ENCODE measurements at places on chromosomes 4 and X.

DNA sequence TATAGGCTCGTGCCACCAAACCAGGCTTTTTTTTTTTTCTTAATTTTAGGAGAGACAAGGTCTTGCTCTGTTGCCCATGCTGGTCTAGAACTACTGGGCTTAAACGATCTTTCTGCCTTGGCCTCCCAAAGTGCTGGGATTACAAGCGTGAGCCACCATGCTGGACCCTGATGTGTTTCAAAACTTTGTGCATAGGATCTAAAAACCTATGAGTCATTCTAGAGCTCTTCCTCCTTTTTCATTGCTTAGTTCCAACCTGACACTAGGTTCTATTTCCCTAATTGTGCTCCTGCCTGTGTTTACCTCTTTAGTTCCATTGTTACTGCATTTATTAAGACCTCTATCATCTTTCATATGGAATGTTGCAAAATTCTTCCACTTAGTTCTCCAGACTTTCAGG, 57.3 kb downstream of the HPGD start:
- DNase-seq, result no peak

DNA sequence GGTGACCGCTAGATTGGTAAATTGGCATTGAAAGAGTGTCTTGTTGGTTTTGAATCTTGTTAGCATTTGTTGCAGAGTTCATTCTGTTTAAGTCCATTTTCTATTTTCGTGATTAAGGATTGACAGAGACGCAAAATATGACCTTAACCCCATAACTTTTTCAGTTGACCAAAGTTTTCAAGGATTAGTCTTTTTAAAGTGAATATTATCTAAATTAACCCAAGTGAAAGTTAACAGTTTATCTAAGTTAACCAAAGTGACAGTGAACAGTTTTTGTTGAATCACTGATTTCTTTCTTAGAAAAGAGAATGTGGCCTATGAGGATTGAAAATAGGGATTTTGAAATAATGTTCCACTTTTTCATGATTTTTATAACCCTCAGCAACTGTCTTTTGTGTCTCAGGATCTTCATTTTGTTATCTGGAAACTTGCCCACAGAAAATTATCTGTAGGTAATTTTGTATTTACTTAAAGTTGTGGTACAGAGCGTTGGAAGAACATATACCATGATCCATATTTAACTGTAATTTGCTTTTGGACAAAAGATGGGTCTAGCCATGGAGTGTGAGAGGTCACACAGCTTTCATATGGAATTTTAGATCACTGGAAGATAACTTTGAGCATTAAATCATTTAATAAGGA, 3.3 kb downstream of the CPEB2 start:
- DNase-seq, result no peak

DNA sequence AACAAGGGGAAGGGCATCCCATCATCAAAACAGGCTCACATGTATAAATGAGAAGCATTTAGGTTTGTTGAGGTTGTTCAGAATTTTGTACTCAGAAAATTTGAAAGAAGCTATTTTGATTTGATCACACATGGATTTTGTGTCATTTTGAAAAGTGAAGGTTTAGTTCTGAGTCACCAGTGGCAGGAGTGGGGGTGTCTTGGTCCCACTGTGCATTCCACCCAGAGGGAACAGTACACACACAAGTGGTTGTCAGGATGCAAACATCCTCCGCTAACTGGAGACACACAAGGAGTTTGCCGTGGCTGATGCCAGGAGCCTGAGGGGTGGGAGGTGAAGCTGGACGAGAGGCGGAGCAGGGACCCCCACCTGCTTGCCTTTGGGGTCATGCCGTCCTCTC, 198.2 kb upstream of the PSAPL1 start:
- no peak for DNase-seq

- DNase-seq, result no peak
These were observed 704.4 kb upstream of the AMOT start for GRCh38 chrX:113545040-113545439.

GRCh38 chr4:143700416-143701352, at the start of gene FREM3:
FREM3 (minus strand) TSS chr4:143700675; CDS start chr4:143700675, 0 bp downstream.
- peak; percentile 27 for DNase-seq

DNA sequence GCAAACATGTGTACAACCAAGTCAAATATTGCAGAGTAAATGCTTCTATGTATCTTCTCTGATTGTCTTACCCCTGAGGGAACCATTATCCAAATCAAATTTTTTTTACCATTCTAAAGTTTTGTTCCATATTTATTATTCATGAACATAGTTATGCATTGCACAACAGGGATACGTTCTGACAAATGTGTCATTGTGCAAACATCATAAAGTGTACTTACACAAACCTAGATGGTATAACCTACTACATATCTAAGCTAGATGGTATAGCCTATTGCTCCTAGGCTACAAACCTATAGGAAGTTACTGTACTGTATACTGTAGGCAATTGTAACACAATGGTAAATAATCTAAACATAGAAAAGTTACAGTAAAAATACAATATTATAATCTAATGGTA, 23.4 kb downstream of the BEX3 start:
- no peak for DNase-seq

GRCh38 chr4:180528003-180528402, 1715.2 kb upstream of the TENM3 start:
- no peak for DNase-seq

- DNase-seq, result no peak
These were observed 24.4 kb upstream of the LHFPL1 start for GRCh38 chrX:112704187-112704586.

GRCh38 chr4:15186806-15187205, 184.5 kb downstream of the CPEB2 start:
- no peak for DNase-seq

DNA sequence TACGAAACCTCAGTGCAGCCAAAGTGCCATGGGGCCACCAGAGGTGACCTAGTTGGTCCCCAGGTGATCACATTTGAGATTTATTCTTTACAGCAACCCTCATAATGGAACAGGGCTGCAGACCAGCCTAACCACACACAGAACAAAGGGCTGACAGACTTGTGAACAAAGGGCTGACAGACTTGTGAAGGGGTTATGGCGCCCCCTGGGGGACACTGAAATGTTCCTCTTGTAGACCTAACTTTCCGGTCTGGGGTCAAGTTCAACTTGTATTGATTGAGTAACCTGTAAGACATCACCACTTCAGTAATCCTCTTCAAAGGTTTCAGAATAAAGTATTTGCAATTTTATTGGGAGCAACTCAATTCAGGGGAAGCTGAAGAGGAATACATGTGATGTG, 175.9 kb upstream of the RPS6KA3 start:
- DNase-seq, result peak; percentile 62

DNA sequence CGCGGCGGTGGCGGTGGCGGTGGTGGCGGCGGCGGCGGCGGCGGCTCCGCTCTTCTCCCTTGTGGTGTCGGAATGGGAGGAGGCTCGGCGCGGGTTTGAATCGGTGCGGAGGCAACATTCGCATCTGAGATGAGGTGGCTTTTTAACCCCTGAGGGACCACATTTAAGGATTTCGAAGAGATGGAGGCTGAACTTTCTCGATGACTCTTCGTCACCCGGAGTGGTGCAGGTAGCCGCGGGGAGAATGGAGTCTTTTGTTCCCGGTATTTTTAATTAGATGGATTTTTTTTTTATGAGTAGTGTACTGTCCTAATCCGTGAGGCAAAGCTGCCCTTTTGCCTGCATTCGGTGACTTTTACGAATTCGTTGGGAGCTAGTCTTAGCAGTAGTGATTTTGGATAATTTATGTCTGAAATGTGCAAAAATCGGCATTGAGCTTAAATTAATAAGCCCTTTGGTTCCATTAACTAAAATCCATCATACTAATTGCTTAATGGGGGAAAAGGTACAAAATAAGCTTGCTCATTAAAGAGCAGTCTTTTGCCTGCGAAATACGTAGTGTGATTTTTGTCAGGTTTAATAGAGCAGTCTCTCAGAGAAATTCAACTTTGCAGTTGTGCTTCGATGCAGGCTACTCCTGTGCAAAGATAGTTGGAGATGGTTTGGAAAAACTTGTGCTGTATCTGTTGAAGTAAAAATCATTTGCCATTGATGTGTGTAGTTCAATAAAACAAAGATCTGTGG, 206.2 kb downstream of the TENM3 start:
- DNase-seq, result peak; percentile 62

DNA sequence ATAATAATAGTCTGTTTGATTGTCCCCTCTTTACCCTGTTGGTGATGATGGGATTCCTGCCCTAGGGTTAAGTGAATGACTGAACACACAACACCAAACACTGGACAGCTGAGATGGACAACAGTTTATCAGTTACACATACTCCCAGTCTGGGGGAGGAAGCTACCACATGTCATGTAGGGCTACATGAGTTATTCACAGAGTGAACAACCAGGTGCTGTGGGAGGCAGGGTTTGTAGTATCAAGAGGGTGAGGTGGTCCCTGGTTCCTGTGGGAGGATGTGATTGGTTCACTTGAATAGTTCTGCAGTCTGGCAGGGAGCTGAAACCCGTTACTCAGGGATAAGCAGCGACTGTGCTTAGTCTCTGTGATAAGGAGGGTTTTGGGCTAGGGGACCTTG, 88.8 kb upstream of the AP1S2 start:
- DNase-seq, result no peak

DNA sequence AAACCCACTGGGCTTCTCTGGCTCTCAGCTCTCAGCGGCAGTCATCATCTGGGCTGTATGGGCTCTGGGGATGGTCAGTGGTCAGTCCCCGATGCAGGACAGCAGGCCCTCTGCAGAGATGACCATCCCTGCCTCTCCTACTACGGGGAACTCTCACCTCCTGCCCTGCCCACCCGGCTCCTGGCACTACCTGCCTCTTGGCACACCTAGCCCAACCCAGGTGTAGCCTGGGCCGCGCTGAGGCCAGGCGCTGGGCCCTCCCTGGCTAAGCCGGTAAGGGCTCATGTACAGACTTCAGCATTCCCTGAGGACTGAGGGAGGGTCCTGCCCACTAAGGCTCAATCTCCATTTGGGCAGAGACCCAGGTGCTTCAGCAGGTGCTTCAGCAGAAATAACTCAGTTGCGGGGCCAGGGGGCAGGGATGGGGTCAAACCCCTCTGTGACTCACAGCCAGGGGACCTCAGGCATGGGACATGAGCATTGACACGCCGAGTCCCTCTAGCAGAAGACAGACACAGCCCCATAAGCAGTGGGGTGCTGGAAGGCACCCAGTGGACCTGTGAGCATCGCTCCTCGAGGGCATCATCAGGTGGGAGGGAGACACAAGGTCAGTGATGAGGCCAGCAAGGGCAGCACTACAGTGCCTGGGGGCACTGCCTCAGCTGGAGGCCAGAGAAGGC, 71.0 kb downstream of the ACOX3 start:
- DNase-seq, result no peak

DNA sequence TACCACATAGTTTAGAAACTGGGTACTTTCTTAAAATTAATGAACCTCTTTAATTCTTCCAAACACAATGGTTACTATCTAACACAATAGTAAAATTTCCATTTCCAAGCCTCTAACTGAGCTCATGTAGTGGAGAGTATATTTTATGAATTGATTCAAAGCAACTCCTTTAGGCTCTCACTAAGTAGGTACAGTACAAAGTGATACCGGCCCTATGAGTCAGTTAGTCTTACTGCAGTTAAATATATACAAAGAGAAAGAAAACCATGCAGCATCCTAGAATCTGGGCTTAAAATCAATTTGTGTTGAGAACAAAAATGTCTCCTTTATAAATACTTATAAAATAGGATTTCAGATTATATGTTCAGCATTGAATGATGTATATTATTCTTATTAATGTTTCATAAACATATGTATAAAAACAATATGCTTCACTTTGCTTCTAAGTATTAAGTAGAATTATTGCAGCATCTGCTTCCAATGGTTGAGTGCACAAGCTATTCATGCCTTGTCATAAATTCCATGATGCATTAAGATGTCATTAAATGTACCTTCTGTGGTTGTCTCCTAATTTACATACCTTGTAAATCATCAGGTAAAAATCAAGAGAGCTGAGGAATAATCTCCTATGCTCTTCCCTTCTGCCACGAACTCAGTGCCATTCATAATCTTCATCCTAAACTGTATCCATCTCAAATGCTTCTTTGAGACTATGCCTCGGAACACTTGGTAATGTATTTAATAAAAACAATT, 1037.8 kb downstream of the STPG2 start:
- no peak for DNase-seq

- peak; percentile 54 for DNase-seq
These were observed at the start of gene GRID2 for GRCh38 chr4:92303621-92304027. GRID2 (plus strand) TSS chr4:92303966.

- DNase-seq, result peak; percentile 9
These were observed 54.3 kb downstream of the NRK start for GRCh38 chrX:105876658-105877057.

- DNase-seq, result no peak
These were observed 120.7 kb upstream of the TSPAN5 start for GRCh38 chr4:98779088-98779487.

DNA sequence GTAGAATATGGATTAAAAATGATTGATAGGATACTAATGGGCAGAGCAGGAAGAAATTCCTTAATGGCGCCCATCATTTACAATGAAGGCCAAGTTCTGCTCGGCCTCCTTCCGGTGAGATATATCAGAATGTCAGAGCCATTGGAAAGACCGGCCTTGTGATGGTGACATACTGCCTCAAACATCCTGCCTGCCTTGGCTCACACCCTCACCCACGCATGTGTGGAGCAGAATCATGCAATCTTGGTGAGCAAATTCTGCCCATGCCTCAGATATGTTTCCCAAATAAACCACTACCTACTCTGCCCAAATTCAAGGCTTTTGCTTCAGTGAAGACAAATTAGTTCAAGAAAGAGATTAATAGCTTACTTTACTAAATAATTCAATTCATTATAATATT, 163.3 kb downstream of the MID1 start:
- no peak for DNase-seq

DNA sequence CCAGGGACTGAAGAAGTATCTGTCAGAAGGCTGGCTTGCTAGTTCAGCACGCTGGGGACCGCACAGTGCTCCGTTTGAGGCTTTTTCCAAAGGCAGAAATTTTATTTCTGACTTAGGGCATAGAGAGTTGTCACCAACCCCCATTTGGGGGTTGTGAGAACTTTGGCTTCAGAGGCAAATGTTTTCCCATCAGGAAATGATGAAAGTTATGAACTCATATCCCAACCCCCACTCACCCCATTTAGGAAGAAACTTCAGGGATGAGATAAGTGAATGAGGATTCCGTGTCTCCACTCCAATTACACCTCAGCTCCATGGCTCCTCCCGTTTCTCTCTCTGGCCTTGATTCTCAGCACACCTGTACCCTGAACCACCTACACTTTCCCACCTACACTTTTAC, 4.3 kb upstream of the WDR13 start:
- DNase-seq, result no peak

- DNase-seq, result no peak
These were observed 28.5 kb downstream of the PJA1 start for GRCh38 chrX:69136546-69137331.

DNA sequence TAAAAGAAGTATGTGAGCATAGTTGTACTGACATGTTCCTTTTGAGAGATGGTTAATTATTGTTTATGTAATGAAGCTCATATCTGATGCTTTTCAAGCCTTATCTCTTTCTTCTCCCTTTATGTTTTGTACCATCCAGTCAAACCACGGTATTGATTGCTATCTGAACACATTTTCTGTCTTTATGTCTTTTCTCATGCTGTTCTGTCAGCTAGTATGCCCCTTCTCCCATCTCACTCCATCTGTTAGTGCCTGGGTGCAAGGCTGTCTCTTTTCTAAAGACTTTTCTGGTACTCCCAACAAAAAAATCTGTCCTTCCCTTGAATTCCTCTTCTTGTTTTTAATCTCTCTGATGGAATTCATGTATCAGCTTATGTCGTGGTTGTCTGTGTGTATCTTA, 883.8 kb upstream of the IGFBP7 start:
- DNase-seq, result no peak

GRCh38 chr4:8393593-8394038, 46.9 kb downstream of the ACOX3 start:
- DNase-seq, result no peak

Data from NCI-H345 (cell line).